Coronary artery (tissue), 2 donors: ENCODE measurements at places on chromosomes 16 and 17.

- DNase-seq, result no peak
Measured at GRCh38 chr16:89491974-89492687, 1.8 kb upstream of the ANKRD11 start.

DNA sequence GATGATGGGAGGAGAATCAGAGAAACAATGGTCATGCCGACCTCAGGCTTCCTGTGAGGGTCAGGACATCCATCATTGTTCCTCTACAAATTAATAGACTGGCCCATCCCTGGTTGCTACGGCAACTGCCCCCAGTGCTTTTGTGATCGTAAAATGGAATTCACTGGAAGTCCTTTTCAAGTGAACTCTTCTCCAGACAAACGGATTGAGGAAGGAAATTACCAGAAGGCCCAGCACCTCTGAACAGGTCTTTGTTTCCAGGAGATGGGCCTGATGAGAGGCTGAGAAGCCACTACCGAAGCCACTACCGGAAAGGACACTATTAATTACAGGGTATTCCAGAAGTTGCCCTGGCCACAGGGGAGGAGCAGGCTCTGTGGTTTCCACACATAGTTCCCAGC lies 126.0 kb downstream of the MGAT5B start:
- DNase-seq, result no peak

- DNase-seq, result peak; percentile 82
Measured at GRCh38 chr16:15427648-15428239, 6.6 kb upstream of the BMERB1 start.

- DNase-seq, result no peak
Measured at GRCh38 chr17:8838551-8839095, 28.9 kb downstream of the PIK3R6 start.

- DNase-seq, result no peak
Measured at GRCh38 chr16:81376880-81377279, 62.1 kb downstream of the GAN start.

DNA sequence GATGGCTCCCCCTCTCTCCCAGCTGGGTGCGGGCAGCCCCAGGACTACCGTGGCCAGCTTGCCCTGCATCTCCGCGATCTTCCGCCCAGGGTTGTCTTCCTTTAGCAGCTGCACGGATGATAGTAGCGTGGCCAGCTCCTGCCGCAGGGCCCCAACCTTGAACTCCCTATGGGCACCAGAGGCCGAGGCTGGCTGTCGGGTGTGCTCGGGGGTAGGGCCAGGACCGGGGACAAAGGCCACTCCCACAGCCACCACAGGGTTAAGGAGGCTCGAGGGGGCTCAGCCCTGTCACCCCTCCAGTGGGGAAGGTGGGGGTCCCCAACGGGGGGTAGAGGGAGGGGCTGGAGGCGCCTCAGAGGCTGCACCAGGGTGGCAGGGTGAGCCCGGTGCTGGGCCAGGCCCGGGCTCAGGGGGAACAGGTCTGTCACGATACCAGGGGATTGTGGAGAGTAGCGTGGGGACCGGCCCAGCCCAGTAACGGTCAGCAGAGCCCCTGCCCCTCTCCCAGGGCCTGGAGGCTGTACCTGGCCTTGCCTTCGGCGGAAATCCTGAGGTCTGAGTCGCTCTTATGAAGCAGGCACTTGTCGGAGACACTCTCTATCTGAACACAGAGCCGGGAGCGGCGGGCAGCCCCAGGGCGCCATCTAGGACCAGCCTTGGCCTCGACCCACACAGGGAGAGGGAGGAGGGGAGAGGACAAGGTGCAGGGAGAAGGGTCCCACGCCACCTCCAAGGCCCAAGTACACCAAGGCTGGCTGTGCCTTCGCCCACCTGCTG lies 5.2 kb downstream of the PERCC1 start:
- no peak for DNase-seq

GRCh38 chr16:85716680-85717038 lies 27.9 kb upstream of the GINS2 start:
- no peak for DNase-seq

- DNase-seq, result no peak
Measured at GRCh38 chr17:60792250-60792898, 114.7 kb downstream of the BCAS3 start.

DNA sequence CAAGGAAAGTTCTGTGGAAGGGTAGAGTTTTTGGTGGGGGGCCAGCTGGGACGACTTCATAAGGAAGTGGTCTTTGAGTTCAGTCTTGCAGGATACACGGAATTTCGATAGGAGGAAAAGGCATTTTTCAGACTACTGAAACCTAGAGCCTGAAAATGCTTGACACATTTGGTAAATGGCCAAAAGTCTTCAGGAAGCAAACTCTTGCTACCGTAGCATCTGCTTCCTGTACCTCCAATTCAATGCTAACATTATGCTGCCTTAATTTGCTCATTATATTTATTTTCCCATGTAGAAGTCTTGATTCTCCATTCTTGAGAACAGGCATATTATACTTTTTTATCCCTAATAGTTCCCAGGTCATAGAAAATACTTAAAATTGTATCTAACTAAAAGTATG lies 129.3 kb upstream of the MED13 start:
- no peak for DNase-seq
